GM04504 (cell line): ENCODE measurements at places on chromosomes 6 and 20.

- DNase-seq = no peak
Measured at GRCh38 chr20:2385026-2385425, 4.3 kb downstream of the TGM6 start.

- no peak for DNase-seq
Measured at GRCh38 chr6:132698608-132699007, 15.2 kb downstream of the VNN1 start.

DNA sequence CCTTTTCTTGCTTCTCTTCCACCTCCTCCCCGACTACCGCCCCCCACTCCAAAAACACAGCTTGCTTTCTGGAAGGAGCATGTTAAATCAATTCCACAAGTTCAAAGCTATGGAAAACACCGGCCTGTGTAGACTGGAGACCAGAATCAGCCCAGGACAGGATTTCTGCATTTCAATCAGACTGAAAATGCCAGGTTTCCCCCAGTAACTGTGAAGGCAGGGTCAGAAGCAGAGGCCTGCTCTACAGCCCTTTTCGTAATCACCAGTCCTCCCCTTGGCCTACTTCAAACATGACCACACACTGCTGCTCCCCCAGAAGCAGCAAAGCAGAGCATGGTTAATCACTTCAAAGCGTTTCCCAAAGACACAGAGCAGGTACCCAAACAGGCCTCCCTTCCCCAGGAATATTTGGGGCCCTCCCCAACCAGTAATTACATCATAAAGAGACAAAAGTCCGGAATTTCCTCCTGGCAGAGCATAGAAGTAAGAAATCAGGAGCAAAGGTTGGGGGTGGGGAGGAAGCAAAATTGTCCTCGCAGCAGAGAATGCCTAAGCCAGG is 38.4 kb downstream of the ZMYND8 start:
- DNase-seq = no peak

DNA sequence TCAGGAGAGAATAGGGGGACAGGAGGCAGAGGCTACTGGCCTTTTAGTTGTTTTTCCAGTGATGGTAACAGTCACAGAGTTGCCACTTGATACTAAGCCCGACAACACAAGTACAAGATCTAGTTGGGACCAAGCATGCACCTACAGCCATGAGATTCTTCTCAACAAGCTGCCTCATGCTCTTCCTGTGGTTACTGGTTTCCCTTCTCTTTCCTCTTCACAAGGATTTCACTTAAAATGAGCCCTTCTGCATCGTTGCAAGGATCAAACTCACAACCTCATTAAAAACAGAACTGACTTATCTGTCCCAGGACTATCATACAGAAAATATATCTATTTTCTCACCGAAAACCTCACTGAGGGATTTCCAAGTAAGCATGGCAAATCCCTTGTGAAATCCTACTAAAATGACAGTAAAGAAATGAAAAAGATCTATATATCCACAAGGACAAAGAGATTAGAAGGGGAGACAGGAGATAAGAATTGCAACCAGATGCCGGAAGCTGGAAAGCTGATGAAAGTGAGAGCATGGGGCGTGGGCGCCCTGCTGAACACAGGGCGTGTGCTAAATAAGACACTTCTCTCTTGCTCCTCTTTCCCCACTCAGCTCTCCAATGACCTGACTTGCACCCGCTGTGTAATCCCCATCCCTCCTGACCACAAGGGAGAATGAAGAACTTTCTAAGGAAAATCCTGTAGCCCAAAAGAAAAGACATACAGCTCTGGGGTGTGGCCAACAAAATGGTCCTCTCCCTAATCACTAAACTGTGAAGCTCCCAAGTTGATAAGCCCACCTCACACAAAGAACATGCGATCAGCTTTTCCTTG is 13.4 kb downstream of the MTFR2 start:
- DNase-seq = no peak

- DNase-seq = no peak
Measured at GRCh38 chr6:53790886-53791285, 3.9 kb upstream of the LRRC1 start.

DNA sequence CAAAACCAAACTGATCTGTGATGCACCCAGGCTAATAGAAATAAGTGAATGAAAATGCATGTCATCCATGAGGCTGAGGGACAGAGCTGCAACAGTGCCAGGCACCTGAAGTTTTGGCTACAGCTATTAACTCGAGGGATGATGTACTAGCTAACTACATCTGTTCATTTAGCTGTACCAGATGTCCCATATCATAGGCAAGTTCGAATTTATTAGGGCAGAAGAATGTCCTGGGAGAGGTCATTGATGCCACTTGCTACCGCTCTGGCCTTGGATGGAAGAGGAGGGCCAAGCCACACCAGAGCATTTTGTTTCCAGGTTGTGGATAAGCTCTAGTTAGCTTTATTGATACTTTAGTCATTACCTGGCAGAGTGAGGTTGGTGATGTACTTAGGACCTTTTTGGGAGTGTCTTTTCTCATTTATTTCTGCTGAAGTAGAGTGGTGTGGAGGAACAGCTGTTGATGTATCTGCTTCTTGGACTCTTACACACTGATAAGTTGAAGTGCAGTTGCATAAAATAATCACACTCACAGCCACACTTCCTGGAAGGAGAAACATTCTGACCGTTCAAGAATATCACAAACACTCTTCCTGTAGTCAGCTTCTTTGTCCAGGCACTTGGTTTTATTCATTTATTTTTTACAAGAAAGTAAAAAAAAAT is 8.2 kb downstream of the ZFAND3 start:
- no peak for DNase-seq

GRCh38 chr6:134177236-134177635 is 124.8 kb upstream of the SLC2A12 start:
- DNase-seq = no peak

- DNase-seq = peak; percentile 48
Measured at GRCh38 chr20:8946036-8946940, 122.6 kb upstream of the PLCB4 start.

GRCh38 chr6:55827818-55828522 is 47.4 kb downstream of the BMP5 start:
- no peak for DNase-seq

DNA sequence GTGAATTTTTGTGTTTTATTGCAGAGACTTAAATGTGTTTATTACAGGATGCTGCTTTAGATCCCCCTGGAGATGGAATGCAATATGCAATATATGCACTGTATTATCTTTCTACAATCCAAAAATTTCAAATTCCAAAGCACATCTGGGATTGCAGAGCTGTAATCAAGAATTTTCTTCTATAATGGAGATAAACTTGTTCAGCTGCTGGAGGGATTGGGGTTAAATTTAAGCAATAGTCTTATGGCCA is 66.4 kb downstream of the MKKS start:
- no peak for DNase-seq

DNA sequence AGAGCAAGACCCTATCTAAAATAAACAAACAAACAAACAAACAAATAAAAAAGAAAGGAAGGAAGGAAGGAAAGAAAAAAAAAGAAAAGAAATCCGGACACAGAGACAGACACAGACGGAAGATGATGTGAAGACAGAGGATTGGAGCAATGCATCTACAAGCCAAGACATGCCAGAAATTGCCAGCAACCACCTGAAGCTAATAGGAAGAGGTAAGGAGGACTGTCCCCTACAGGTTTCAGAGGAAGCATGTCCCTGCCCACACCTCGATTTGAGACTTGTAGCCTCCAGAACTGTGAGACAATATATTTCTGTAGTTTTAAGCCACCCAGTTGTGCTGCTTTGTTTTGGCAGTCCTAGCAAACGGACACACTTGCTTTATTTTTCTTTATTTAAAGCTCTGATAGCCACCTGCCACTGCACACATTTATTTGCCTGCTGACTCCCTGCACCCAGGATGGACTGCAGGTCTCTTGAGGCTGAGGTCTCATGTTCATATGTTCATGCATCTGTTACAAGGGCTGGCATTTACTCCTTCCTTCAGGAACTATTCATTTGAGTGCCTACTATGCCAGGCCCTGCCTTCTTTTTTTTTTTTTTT is 20.7 kb upstream of the ZMYND8 start:
- DNase-seq = no peak

DNA sequence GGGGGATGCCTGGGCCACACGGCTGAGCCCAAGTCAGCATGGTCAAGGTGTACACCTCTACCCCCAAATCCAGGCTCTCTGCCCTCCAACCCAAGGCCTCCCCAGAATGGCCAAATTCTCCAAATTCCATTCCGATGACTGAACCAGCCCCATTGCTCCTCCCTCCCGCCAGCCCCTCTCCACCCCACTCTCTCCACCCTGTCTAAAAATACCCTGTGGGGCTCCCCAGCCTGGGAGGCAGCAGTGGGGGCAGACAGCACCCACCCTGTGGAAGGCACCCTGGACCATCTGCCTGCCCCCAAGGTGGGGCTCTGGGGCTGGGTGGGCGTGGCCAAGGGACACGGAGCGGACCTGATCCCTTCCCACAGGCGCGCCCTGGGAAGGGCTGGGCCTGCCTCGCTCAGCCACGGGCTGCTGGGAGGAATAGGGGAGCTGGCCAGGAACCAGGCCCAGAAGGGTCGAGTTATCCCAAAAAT is 11.4 kb downstream of the TEAD3 start:
- DNase-seq = no peak

- no peak for DNase-seq
Measured at GRCh38 chr6:170537329-170537728, 15.8 kb downstream of the PSMB1 start.

GRCh38 chr6:137715589-137716045 is 151.4 kb upstream of the TNFAIP3 start:
- no peak for DNase-seq

DNA sequence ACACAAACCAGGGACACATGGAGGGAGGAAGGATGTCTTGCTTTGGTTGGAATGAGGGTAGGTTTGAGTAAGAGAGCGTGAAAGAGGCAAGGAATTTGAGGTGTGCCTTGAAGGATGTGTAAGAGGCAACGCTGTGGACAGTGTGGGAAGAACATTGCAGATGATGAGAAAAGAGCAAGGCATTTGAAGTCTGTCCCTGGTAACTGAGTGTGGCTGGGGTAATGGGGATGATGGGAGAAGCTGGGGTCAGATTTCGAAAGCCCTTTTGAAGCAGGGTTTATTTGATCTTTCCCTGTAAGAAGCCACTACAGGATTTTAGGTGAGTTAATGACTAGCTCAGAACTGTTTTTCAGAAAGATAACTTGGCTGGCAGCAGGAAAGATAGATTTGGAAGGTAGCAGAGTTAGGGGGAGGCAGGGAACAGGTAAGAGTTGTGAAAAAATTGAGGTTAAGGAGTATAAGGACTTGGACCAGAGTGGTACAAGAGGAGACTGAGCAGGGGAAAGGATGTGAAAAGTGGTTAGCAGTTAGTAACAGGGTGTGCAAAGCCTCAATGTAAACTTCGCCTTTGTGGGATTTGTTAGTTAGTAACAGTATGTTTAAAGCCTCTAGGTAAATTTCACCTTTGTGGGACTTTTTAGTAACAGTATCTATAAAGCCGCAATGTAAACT is 17.7 kb downstream of the UTRN start:
- no peak for DNase-seq

DNA sequence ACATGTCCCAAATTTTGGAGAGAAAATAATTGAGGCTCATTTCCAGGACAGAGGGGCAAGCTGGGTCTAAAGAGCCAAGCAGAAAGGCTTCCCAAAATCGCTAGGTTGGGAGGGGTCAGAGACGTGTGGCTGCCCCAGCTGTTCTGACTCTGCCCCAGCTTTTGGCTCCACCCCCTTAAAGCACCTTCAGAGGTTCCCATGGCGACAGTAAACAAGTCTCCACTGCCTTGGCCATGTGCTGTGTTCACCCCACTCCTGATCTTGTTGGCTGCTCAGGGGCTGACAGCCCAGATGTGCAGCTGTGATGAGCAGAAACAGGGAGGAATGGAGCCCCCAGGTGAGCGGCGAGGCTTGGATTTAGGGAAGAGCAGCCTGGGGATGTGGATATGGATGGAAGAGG is 72.8 kb upstream of the SPTLC3 start:
- no peak for DNase-seq
